Spleen (tissue), 13 donors: ENCODE measurements at places on chromosomes 6 and 20.

GRCh38 chr6:162408826-162409535, 318.6 kb downstream of the PRKN start:
- DNase-seq = no peak

- peak; percentile 76 for DNase-seq
These were observed 7.7 kb downstream of the NRN1 start for GRCh38 chr6:5998711-5999687.

DNA sequence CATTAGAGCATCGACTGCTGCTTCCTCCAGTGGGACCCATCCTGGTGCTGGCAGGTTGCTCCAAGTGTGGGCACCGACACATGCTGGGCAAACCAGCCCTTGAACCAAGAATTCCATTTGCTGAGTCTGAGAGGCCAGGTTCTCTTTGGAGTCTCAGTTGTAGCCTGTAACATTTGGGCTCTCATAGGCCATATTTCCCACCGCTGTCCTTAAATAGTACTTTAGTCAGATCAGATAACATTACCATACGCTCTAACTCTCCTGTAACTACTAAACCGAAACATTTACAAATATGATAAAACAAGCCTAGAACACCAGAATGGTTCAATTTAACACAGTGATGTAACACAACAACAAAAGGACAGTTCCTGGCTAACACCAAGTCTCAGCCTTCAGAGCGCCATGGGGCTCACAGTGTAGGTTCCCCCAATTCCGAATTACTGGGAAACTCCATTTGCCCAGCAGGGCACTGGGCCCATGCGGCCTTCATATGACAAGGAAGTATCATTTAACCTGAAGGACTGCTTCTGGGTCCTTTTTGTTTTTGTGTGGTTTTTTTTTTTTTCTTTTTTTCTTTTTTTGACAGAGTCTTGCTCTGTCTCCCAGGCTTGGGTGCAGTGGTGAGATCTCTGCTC, 28.4 kb upstream of the CD93 start:
- peak; percentile 30 for DNase-seq

DNA sequence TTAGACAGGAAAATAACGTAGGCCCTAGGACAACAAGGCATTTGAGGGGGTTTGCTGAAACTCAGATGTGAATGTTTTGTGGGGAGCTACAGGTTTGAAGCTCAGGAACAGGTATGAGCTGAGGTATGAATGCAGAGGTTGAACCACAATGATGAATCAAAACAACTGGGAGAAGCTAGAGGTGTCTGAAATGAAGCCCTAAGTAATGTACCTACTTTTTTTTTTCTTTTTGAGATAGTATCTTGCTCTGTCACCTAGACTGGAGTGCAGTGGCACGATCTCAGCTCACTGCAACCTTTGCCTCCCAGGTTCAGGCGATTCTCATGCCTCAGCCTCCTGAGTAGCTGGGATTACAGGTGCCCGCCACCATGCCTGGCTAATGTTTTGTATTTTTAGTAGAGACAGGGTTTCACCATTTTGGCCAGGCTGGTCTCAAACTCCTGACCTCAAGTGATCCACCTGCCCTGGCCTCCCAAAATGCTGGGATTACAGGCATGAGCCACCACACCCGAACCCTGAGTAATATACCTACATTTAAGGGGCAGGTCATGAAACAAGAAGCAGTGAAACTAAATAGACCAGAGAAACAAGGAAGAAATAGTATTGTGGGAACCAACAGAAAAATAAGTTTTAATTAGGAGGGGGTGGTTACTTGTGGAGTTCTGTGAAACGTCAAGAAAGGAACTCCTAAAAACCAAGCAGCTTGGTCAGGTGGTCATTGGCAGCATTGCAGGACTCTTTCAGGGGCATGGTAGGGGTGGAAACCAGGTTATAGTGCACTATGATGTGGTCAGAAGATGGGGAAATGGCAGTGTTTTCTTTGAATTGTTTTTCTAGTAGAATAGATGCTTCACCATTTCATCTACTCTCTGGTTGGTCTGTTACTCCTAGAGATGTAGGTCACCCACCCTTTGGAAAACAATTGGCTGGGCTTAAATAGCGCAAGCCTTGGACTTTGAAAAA, 138.1 kb downstream of the CD164 start:
- no peak for DNase-seq

DNA sequence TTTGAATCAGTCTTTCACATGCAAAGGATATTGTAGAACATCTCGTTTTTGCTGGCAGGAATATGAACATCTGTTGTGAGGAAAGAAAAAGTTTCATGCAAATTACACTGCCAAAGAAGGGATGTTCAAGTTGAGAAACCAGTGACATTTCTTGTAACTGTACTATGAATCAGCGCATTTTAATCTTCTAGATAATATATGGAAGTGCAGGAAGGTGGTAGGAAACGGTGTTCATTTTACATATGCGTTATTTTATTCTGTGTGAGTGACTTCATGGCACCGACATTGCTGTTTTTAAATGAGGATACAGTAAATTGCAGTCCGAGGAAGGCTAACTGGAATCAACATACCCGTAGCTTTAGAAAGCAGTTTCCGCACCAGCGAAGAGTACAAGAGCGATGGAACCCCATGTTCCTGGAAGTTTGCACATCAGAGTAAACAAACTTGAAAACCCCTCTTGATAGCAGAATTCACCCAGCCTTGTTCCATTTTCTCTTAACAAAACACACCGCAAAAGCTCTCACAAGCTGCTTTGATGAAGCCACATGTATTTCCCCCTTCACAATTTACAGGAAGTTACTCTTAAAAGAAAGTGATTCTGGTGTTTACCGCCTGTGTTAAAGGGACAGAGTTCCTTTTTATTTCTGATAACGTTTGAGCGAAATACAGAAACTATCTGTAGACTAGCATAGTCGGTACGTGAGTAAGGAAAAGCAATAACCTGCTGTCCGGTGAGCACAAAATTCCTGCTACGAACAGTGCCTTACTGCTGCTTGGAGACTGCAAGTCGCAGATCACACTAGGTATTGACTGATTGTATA, 11.5 kb downstream of the PRDM1 start:
- DNase-seq = no peak

DNA sequence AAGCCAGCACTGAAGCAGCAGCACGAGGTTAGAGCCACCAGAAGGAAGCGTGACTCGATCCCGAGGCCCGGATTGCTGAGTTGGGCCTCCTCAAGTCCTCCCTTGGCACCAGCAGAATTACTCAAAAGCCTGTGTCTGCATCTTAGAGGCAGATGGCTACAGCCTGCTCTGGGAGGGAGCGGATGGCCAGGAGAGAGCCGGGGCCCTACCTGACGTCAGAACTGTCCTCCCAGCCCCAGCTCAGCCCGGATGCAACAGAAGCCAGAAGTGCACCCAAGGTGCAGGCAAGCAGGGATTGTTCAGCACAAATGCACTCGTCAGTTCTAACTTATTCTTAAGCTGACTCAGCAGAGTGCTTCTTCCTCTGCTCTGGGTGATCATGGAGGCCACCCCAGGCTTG, 155.5 kb upstream of the RPS6KA2 start:
- peak; percentile 74 for DNase-seq
